ENCODE measurements at places on chromosomes 13 and 19. TPM values are rescaled to one million over a fixed set of nuclear protein-coding genes. Genes with fewer than 3 reads are reported as not detected.

The NUP62 gene
- 36.5 TPM for total RNA-seq

GRCh38 chr19:40933025-40933424 is 51.0 kb upstream of the CYP2A7 start:
- no peaks in the 10 kb centered on the region for H3K4me1 ChIP-seq
- peaks cover 4% of the 10 kb centered on the region for H3K27me3 ChIP-seq
- no peak for DNase-seq
- no peak overlapping the region for H3K27ac ChIP-seq
- H3K4me3 ChIP-seq = no peak overlapping the region
- peaks cover 24% of the 10 kb centered on the region for H3K36me3 ChIP-seq

GRCh38 chr13:111789011-111789410 is 277.9 kb upstream of the SOX1 start:
- H3K27me3 ChIP-seq = no peaks in the 10 kb centered on the region
- DNase-seq = no peak
- H3K4me3 ChIP-seq = no peak overlapping the region
- no peaks in the 10 kb centered on the region for H3K4me1 ChIP-seq

The GNG7 gene
- 6.2 TPM for total RNA-seq

GRCh38 chr19:1125601-1126467 is 22.0 kb downstream of the GPX4 start:
- DNase-seq = peak; percentile 44
- peak overlapping the region; percentile 18 for H3K27ac ChIP-seq
- no peak overlapping the region for H3K4me3 ChIP-seq

- no peaks in the 10 kb centered on the region for H3K27me3 ChIP-seq
- no peaks in the 10 kb centered on the region for H3K36me3 ChIP-seq
- no peak overlapping the region for H3K4me3 ChIP-seq
- peaks cover 15% of the 10 kb centered on the region for H3K4me1 ChIP-seq
Measured at GRCh38 chr13:109700176-109700575, 86.2 kb downstream of the IRS2 start.

DNA sequence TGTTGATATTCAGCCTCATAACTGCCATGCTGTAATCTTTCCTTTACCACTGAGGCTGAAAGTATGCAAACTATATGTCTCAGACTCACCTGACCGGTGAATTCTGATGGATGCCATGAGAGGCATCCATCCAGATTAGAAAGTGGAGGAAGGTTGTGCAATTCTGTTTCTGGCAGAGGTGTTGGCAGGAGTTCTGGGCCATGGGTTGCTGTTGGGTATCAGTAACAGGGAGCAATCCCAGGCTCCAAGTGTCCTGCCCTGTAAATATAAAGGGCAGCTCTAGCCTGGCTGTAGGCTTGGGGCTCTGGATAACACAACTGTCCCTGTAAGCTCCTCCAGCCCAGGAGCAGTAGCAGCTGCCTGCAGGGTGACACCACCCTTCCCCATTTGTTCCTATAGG is 77.4 kb upstream of the ABCC4 start:
- H3K36me3 ChIP-seq = no peaks in the 10 kb centered on the region
- DNase-seq = no peak
- peaks cover 7% of the 10 kb centered on the region for H3K4me1 ChIP-seq
- no peaks in the 10 kb centered on the region for H3K27me3 ChIP-seq
- H3K27ac ChIP-seq = no peak overlapping the region

The ZNF350 gene
- total RNA-seq = 13.7 TPM

The CXCL17 gene
- 159 TPM for total RNA-seq

The PROZ gene
- not detected for total RNA-seq

The ZNF222 gene
- total RNA-seq = 3.1 TPM

The MISP gene
- 8.9 TPM for total RNA-seq

The KIR2DL1 gene
- total RNA-seq = 0.83 TPM

- peaks cover 82% of the 10 kb centered on the region for H3K27me3 ChIP-seq
- no peak overlapping the region for H3K4me3 ChIP-seq
- no peaks in the 10 kb centered on the region for H3K36me3 ChIP-seq
- no peak for DNase-seq
Measured at GRCh38 chr19:18788529-18789421, 2.3 kb downstream of the COMP start.

The TEX29 gene
- 0.97 TPM for total RNA-seq

- H3K27ac ChIP-seq = no peak overlapping the region
- H3K27me3 ChIP-seq = peaks cover 18% of the 10 kb centered on the region
- H3K4me3 ChIP-seq = no peak overlapping the region
- DNase-seq = no peak
- no peaks in the 10 kb centered on the region for H3K36me3 ChIP-seq
Measured at GRCh38 chr19:33630880-33631608, 9.3 kb downstream of the CHST8 start.
